ENCODE measurements at places on chromosomes 4 and X. TPM values are rescaled to one million over a fixed set of nuclear protein-coding genes. Genes with fewer than 3 reads are reported as not detected.

RHOXF2B gene
- total RNA-seq = not detected

DNA sequence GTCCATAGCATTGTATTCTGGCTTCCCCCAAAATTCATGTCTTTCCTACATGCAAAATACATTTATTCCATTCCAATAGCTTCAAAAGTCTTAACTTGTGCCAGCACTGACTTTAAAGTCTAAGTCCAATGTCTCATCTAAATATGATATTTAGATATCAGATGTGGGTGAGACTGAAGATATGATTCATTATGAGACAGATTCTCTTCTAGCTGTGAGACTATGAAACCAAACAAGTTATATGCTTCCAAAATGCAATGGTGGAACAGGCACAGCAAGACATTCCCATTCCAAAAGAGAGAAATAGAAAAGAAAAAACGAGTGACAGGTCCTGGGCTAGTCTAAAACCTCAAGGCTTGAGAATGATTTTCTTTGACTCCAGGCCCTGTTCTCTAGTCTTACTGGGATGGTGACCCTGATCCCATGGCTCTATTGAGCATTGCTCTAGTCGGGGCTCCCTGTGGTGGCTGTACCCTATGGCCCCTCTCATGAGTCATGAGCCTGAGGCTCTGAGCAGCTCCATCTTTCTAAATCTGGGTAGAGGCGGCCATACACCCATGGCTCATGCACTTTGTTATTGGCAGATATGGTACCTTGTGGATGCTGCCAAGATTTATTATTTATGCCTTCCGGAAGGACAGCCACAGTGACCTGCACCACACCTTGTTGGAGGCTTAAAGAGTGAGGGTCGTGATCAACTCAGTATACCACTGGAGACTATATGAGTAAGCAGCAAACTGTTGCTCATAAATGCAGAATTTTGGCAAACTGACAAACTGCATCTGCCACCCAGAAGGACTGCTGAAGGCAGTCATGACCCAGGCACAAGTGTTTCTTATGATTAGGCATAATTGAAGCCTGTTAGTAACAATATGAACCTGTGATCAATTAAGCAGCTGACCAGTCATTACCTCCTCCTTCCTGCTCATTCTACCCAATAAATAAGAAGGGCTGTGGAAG, 38.5 kb upstream of the BOD1L1 start:
- no peak for DNase-seq

MAPK10 gene
- total RNA-seq = not detected

CXCL13 gene
- total RNA-seq = 0.44 TPM

- DNase-seq = no peak
These were observed 44.8 kb downstream of the BANK1 start for GRCh38 chr4:101835121-101835904.

DNA sequence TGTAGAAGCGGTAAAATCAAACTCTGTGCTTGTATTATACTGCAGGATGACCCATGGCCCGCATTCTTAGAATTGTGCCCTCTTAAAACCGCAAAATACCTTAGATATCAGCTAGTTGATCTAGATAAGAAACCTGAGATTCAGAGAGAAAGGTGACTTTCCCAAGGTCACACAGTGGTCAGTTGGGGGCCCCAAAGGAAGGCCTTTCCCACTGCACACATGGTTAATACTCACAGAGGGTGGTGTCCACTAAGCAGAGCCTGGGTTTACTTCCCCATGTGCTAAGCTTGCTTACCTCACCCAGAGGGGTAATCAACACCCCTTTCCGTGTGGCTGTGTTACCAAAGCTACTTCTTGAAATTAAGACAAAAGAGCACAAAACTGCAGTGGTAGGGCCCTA, 66.3 kb downstream of the RBM47 start:
- DNase-seq = no peak

DNA sequence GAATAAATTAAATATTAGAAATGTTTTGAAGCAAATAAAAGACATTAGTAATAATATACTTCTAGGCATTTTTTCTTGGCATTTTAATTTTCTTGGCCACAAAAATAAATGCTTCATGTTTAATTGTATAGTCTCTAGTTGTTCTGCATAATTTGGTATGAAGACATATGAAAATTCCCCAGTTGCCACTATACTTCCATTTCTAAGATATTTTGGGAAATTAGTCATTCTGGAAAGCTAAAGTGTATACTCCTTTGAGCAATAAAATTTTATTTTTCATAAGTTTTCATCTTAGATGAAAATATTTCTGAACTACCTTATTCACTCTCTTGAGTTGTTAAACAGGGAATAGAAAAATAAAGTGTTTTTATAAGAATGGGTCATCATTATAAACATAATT, 13.8 kb downstream of the HDX start:
- no peak for DNase-seq

DNA sequence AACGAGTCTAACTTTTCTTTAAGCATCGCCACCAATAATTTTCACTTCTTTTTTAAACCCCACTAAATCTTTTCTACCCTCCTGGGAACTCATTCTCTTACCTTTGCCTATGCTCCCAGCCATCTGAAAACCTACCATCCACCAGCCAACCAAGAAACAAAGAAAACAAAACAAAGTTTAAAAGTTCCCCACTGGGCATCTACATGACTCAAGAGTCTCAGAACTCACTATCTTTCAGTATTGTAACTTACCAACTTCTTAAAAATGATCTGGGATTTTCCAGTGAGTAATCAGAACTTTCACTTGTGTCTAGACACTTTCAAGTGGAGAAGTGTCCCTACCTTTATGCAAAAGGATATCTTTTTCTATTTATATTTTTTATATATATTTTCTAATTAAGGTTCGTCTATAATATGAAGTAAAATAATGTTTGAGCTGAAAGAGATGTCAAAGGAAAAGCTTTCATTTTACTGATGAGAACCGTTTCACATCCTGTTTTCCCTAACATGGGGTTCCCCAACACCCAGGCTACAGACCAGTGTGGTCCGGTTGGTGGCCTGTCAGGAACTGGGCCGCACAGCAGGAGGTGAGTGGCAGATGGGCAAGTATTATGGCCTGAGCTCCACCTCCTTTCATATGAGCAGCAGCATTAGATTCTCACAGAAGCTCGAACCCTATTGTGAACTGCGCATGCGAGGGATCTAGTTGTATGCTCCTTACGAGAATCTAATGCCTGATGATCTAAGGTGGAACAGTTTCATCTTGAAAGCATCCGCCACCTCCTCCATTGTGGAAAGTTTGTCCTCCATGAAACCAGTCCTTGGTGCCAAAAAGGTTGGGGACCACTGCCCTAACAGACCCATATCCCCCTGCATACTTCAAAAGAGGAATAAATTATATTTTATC, 9.8 kb upstream of the TIGD2 start:
- DNase-seq = no peak

DNA sequence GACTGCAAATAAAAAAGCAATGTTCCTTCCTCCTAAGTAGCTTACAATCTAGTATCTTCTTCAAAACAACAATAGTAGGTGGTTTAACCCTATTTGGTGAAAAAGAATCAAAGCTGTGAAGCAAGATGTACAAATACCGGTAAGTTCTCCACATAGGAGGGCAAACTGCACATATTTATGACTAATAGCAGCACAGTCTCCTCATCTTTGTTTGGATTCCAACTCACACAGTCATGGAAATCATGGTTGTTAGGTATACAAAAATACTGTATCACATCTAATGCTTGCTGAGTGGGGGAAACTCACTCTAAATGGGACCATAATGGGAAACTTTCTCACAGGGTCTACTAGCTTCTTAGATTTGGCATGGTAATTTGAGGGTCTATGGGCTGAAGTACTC, 597.2 kb downstream of the INPP4B start:
- no peak for DNase-seq

- no peak for DNase-seq
These were observed 43.7 kb downstream of the TSPAN5 start for GRCh38 chr4:98614662-98615061.

GRCh38 chrX:17440836-17441235, 65.8 kb downstream of the NHS start:
- DNase-seq = no peak

DNA sequence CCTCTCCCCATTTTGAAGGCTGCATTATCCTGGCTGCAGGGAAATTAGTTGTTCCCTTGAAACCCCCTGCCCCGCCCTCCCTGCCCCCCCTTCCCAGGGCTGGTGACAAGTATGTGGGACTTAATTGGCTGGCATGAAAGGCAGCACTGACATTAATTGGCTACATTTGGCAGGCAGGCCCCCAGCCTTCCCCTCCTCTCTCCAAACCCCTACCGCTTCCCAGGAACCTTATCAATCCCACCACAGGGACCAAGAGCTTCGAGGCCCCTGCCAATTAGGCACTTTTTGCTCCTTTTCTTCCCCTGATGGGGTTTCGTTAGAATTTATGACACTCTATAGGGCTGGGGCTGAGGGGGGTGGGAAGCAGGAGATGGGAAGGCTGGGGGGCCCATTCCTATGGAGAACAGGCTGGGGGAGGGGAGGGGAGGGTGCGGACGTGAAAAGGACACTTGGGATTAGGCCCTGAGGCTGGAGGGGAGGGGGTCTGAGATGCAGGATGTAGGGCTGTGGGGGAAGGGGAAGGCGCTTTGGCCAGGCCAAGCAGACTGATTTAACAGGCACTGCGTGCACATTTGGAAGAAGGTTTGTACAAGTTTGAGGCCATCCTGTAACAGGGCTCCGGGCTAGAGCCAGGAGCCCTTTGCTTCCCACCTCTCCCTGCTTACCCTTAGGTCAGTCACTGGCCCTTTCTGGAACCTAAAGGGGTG, 52.2 kb downstream of the EFNB1 start:
- no peak for DNase-seq

DNA sequence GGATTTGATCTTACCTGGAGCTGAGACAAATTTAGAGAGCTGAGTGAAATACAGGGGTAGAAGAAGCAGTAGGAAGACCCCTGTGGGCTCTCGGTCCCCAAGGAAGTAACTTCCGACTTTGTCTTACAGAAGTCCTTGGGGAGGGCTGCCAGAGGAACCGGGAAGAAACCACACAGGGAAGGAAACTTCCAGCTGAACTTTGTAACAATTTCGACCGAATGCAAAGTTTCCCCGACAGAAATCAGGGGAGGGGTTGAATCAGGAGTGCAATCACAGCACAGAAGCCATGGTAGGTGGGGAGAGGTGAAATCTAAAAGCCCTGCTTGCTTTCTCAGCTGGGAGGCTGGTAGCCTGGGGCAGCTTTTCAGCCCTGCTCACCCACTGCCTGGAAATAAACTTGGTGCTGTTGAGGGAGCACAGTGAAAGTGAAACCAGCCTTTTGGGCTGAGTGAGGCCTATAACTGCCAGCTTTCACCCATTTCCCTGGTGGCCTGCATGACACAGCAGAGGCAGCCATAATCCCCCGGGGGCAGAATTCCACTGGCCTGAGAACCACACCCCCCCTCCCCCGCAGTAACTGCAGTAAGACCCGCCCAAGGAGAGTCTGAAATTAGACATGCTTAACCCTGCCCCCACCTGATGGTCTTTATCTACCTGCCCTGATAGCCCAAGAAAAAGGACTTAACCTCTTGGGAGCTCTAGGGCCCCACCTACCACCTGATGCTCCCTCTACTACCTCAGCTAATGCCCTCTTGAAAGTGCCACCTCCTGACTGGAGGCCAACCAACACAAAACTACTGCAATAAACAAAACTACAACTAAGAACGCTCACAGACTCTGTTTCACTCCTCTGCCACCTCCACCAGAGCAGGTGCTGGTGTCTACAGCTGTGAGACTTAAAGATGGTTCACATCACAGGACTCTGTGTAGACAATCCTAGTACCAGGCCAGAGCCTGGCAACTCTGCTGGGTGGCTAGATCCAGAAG, 248.2 kb downstream of the PARM1 start:
- no peak for DNase-seq

DNA sequence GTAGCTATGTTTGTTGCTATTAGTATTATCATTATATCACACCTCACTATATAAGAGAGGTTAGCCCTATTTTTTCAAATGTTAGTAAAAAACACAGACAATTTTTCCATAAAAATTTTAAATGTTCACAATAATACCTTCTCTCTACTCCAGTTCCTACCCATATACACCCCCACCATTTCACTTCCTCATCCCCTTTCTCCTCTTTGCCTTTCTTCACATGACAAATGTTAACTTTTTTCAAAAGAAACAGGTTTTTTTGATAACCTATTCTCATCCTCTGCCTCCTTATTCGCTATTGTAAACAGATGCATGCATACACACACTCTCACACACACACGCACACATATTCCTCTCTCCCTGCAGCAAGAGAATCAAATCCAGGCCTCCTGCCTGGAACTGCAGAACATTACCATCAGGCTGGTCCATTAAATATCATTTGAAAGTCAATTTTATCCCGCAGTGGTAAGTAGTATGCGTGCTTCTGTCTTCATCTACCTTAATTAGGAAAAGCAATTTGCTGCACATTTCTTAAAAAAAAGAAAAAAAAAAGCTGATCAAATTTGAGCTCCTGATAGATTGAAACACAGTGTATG, 55.5 kb downstream of the MID1IP1 start:
- DNase-seq = no peak

MAGEE2 gene
- total RNA-seq = not detected

GRCh38 chr4:185713731-185714130, 98.3 kb downstream of the SORBS2 start:
- no peak for DNase-seq

DNA sequence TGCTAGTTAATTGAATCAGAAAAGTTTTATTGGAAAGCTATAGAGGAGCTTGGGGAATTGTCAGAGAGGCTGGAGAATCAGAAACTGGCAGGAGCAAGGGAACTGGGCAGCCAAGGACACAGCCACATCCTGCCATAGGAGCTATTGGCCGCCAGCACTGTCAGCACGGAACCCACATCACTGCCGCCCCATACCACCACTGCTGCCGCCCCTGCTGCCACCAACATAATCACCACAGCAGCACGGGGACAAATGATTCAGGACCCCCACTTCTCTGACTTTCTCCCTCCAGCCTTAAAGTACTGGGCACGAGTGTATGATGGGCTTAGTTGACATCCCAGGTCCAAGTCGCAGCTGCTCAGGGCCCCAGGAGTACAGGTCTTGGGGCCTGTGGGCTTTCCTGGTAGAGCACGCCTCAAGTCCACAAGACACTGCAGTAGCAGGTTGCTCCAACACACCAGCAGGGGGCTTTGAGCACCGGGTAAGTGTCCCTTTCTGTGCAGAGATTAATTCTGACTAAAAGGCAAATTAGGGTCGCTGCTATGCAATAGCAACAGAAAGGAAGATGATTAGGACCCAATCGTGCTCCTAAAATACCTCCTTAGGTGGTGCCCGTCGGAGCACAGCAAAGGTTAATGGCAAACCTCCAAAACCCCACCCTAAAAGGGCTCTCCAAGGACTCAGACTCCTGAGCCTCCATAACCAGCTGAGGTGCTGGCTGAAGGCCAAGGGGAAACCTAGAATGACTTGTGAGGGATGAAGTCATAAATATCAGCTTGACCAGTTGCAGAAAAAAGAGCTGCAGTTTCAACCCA, 6.9 kb downstream of the PJA1 start:
- DNase-seq = peak; percentile 16

DNA sequence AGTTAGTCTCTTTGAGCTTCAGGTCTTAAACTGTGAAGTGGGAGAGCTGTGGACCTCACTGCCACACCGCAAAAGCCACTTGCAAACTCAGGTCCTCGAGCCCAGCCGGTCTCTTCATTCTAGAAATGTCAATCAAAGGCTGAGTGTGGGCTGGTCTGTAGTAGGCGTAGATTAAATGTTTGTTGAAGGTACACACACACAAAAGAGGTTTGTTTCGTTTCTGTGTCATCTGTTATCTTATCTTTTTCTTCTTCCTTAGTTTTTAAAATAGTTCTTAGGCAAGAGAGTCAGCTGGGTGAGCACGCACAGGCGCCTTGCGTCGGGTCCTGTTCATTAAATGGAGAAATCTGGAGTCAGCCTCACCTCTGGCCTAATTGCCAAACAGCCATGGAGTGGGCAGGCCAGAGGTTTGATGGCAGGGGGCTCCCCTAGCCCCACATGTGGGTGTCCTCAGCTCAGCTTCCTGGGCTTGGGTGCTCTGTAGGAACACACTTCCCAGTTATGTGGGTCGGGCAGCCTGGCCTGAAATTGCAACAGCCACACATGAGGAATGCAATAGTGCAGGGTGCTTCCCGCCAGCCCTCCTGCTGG, 836 bp upstream of the PSAPL1 start:
- no peak for DNase-seq
